ENCODE measurements at places on chromosomes 5 and 9. TPM values are rescaled to one million over a fixed set of nuclear protein-coding genes. Genes with fewer than 3 reads are reported as not detected.
A peak's percentile ranks its signal among the peaks of the same experiment; 100 is the strongest.

DNA sequence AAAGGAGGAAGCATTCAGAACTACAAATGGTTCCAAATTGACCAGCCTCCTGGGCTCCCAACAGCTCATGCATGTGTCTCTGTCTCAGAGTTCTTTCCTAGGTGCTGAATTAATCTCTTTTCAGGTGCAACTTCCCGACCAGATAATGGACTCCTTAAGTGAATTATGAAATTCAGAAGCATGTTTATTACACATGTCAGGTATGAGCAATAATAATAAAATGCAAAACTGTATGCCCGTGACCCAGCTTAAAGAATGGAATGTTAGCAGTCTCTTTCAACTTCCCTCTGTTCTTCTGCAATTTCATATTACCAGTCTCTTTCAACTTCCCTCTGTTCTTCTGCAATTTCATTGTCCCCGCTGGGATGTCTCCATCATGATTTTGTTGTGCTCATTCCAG, 60.4 kb downstream of the FBXL7 start:
- DNase-seq, result no peak

DNA sequence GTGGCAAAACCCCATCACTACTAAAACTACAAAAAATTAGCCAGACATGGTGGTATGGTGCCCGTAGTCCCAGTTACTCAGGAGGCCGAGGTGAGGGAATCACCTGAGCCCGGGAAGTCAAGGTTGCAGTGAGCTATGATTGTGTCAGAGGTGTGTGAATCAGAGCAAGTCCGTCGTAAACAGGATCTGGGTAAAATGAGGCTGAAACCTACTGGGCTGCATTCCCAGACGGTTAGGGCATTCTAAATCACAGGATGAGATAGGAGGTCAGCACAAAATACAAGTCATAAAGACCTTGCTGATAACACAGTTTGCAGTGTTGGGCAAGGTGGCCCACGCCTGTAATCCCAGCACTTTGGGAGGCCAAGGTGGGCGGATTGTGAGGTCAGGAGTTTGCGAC, 1.9 kb upstream of the CLTB start:
- no peak for DNase-seq

GRCh38 chr5:54743997-54744788, 226.6 kb downstream of the SNX18 start:
- DNase-seq, result peak; percentile 96

GRCh38 chr5:140567136-140567818, 2.6 kb downstream of the SLC35A4 start:
- no peak for DNase-seq

DNA sequence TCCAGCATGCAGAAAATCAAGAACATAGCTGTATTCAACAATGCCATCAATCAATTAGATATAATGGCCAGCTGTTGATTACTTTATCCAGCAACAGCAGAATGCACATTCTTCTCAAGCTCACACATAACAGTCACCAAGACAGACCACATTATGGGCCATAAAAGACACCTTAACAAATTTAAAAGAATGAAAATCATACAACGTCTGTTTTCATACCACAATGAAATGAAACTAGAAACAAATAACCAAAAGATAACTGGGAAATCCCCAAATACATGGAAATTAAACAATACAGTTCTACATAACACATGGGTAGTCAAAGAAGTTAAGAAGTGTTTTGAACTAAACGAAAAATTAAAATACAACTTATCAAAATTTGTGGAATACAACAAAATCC, 130.9 kb upstream of the GNA14 start:
- no peak for DNase-seq

DNA sequence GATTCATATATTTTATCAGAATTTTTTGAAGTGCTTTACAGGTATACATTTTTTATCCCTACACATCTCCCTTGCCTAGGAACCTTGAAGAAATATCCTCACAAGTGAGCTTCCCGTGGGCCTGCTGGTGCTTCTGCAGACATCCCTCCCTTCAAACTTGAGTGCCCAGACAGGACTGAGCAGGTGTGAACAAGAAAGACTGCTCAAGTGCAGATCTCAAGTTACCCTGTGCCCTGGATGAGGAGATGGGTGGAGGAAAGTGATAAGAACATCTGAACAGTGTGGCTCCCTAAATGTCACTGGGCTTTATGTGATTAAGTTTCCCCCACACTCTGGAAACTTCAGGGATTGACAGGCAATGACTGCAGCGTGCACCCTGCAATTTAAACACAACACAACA, 209.8 kb downstream of the TLE1 start:
- DNase-seq, result no peak

DNA sequence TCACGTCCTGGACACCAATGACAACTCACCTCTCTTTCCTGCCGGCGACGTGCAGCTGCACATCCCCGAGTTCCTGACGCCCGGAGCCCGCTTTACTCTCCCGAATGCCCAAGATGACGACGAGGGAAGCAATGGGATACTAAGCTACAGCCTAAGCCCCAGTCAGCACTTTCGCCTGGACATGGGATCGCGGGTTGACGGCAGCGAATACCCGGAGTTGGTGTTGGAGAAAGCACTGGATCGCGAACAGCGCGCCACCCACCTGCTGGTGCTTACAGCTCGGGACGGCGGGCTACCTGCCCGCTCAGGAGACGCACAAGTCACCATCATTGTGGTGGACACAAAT, 1.1 kb downstream of the PCDHAC1 start:
- DNase-seq, result no peak

GRCh38 chr5:26148569-26149107, 889.7 kb downstream of the CDH9 start:
- no peak for DNase-seq

DNA sequence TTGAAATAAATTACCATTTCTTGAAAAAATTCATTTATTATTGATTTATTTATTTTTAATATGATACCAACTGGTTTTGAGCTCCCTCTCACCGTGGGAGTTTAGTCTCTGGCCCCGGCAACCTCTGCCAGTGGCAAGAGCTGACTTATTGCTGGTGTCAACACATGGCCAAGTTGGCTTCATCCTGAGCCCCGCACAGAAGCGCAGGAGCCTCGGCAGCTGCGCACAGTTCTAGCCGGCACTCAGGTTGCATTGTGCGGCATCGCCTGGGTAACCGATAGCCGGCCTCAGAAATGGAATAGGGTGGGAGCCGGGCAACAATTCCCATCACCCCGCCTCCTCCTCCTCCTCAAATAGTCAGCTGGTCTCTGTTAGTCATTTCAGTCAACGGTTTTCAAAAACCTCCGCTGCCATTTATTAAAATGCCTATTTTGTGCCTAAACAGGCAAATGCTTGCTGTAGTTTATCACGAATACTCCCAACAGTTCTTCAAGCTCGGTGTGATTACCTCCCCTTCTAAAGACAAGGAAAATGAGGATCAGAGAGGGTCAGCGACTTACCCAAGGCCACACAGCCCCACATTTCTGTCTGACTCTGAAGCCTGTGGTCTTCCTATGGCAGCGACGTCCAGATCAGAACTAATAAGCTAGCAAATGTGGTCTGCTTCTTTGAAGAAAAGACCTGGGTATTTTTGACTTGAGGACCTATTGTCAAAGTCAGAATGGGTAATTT, 15.7 kb upstream of the MSX2 start:
- no peak for DNase-seq

- peak; percentile 33 for DNase-seq
These were observed 1.2 kb downstream of the RNF14 start for GRCh38 chr5:141969783-141970771.

- no peak for DNase-seq
These were observed 6.6 kb upstream of the RNF20 start for GRCh38 chr9:101527066-101527465.

DNA sequence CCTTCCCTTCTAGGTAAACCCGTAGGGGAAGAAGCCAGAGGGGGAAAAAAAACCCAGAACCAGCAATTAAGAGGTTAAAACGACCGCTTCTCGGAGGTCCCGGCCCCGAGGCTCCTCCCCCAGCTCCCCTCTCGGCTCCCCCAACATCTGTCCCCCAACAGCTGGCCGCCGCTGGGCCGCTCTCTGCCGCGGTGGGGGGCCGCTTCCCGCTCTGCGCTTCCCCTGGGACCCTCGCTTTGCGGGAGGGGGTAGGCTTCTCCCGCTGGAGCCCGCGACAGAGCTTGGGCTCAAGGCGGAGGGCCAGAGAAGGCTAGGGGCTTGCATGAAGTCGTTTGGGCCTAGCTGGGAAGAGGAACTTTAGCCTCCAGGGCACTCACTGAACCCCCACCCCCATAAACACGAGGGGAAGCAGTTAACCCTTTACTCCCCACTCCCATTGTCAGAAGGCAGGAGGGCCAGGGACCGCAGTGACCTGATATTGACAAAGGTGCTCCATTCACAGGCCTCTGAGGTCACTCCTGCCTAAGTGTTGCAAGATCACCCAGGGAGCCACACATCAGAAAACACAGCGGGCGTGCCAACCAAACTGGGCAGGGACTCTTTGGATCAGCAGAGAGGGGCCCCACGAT, 7.5 kb downstream of the LHX6 start:
- no peak for DNase-seq

DNA sequence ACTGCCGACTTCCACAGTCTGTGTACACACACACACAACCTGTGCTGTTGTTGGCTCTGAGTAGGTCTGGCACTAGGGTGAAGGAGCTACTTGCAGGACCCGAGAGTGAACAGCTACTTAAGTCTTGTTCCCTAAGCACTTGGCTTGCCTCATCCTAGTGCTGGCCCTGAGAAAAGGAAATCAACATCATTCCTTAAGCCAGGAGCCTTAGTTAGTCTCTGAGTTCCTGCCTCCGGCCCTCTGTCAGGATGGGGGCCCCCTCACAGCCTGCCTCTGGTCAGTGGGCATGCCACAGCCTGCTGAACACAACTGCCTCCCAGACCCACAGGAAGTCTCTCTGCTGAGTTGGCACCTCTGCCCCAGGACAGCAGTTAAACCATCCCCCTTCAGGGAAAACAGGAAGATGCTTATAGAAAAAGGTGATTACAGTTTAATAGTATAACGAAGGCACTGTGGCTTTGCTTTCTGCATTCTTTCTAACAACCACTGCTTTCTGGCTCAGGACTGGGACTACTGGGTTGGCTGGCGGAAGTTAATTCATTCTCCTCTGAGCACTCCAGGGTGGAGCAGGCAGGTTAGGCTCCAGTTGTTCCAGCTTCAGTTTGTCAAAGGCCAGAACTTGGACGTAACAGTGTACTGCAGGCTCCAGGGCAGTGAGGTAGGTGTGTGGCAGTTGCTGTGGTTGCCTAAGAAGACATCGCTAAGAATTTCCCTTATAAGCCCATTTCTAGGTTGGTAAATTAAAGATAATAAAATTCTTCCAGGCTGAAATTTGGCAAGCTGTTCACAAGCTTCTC, 2.8 kb downstream of the MAMDC2 start:
- DNase-seq, result peak; percentile 13

DNA sequence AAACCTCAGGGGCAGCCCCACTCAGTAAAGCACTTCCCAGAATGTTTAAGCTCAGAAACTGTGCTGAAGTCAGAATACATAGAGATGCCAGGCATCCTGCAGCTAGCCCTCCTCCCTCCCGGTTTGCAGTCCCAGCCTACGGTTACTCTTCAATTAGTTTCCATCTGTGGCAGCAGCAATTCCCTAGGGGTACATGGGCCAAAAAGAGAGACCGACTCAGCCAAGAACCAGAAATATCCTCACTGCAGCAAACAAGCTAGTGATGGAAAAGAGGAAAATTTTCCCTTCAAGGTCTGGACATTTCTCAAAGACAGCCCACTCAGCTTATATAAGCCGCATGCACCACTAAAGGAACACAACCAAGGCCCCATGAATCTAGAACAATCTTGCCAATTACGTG, 89.1 kb upstream of the PPP2R2B start:
- no peak for DNase-seq

- no peak for DNase-seq
These were observed 211.1 kb downstream of the NR3C1 start for GRCh38 chr5:143192191-143192900.

DNA sequence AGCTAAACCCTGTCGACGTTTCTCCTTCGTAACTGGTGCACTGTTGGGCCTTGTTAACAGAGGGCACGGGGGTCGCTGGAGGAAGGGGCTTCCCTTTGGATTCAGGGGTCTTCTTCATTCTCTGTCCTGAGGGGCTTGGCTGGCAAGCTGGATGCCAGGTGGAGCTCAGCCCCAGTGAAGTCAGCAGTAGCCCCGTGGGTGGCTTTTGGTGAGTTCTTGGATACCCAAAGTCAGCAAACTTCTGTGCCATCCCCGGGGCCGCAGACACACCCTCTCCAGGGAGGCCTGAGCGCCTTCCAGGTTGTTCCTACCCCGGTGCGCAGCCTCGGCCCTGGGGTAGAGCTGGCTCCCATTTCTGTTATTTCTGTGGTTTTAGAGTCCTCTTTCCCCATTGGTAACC, 12.3 kb upstream of the OBP2A start:
- no peak for DNase-seq

The TAF11L13 gene
- total RNA-seq, result not detected

The EEIG1 gene
- 3.5 TPM for total RNA-seq

The C9orf50 gene
- total RNA-seq, result not detected

The EPB41L4A gene
- 0.11 TPM for total RNA-seq

The SLC44A1 gene
- 39.1 TPM for total RNA-seq

The NEUROG1 gene
- not detected for total RNA-seq
